ENCODE measurements at places on chromosomes 11 and 22.

GRCh38 chr11:76609736-76610370, 60.7 kb downstream of the LRRC32 start:
- no peak for DNase-seq

DNA sequence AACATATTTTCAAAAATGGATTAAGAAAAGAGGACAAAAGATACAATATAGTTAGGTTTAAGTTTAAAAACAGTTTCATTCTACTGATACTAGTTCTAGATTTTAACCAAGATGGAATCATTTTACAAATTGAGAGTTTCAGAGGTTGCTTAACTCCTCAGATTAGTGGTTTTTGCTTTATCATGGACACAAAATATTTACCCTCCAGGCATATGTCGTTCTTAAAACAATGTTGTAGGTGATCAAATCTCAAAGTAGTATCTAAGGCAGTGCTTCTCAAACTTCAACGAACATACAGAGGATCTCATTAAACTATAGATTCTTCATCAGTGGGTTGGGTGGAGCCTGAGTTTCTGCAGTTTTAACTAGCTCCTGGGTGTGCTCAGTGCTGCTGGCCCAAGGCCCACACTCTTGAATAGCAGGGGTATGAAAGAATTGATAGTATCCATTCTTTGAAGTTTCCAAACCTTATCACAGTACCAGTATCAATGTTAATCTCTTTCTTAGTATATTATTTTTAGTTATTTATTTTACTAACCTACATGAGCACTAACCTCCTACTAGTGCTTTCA, 48.0 kb downstream of the YAP1 start:
- DNase-seq: no peak

DNA sequence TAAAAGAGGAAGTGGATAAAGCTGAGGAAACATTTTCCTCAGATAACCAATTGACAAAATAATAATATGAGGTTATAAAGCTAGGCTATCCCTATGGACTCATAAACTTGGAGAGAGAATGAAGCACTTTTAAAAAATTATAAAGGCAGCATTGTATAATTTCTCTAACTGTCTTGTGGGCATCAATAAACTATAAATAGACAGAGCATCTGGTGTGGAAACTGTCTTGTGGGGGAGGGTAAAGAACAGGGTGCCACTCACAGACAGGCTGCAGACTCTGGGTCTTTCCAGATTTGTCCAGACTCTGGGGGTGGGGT, 333.5 kb downstream of the BUD13 start:
- no peak for DNase-seq

GRCh38 chr22:50456026-50456425, 18.8 kb downstream of the SBF1 start:
- no peak for DNase-seq

GRCh38 chr11:119100246-119100970, 1.2 kb downstream of the DPAGT1 start:
- DNase-seq: no peak

- DNase-seq: no peak
These were observed 5.8 kb upstream of the NECTIN1 start for GRCh38 chr11:119734788-119735187.

GRCh38 chr11:78248191-78248590, 59.5 kb downstream of the USP35 start:
- DNase-seq: no peak

DNA sequence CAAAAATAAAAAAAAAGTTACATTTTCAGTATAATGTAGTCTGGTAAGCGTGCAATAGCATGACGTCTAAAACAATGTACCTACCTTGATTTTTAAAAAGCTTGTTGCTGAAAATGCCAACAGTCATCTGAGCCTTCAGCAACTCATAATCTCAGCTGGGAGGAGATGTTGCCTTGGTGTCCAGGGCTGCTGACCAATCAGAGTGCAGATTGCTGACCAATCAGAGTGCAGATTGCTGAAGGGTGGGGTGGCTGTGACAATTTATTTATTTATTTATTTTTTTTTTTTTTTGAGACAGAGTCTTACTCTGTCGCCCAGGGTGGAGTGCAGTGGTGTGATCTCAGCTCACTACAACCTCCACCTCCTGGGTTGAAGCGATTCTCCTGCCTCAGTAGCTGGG, 17.8 kb downstream of the ZBED4 start:
- no peak for DNase-seq
